ENCODE measurements at places on chromosomes 6 and 20. TPM values are rescaled to one million over a fixed set of nuclear protein-coding genes. Genes with fewer than 3 reads are reported as not detected.

Gene HLA-B
- total RNA-seq: 1,508 TPM

DNA sequence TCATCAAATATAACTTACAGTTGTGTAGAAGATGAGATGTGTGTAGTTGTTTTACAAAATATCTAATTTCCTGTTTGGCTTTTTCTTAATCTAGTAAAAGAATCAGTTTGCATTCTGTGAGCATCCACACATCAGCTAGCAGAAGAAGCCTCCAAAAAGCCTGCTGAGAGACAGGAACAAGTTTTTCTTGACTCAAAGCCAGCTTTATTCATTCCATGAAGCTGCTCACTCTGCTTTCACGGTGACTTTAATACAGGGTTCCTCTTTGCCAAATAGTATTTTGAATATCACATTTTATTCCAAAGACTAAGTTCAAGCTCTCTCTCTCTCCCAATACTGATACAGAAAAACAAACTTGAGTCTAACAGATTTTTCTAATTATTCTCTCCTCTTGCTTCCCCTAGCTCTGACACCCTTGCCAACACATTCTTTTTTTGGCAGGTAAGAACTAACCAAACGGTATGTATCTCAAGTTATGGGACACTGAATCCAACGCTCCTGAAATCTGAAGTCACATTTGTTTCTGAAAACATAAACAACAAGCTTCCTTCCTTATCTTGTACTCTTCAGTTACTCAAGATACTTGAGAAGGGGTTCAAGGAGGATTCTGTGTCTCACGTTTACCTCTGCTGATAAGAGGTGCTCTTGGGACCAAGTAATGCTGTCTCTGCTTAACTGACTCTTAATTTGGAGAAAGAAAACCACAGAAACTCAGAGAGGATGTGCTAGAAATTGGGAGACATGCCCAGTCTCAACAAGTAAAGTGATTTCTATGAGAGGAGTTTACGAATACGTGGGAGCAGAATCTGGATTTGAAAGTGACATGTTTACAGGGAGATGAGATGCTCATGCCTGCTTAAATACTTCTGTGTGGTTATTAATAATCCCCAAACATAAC lies 184.2 kb upstream of the SPTLC3 start:
- no peak for DNase-seq

Gene HMGCLL1
- 0.47 TPM for total RNA-seq

GRCh38 chr6:20660534-20660933 lies 126.3 kb downstream of the CDKAL1 start:
- no peak for DNase-seq

Gene BAG2
- total RNA-seq: 0.58 TPM

Gene SMIM28
- total RNA-seq: not detected

Gene TRAPPC3L
- total RNA-seq: not detected

DNA sequence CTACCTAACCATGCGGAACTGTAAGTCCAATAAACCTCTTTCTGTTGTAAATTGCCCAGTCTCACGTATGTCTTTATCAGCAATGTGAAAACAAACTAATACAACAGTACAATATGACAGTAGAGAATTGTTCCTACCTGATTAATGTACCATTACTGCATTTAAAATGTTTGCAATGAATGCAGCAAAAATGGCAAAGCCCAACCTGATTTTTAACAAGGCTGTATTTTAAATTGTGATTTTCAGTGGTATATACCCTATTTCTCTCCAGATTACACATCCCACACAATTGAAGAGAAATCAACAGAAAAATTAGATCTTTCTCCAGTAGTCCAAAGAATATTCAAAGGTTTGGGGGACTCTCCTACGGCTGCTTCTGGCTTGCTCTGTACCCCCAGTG lies 3.3 kb upstream of the PCSK2 start:
- no peak for DNase-seq

GRCh38 chr20:45087814-45088213 lies 13.1 kb downstream of the KCNS1 start:
- no peak for DNase-seq

Gene RNF144B
- total RNA-seq: 4.9 TPM

Gene SSTR4
- not detected for total RNA-seq
